ENCODE measurements at places on chromosomes 2 and 18. TPM values are rescaled to one million over a fixed set of nuclear protein-coding genes. Genes with fewer than 3 reads are reported as not detected.

MC5R gene
- total RNA-seq: not detected

CSRNP3 gene
- total RNA-seq: 0.51 TPM

ECEL1 gene
- not detected for total RNA-seq

LIMS2 gene
- 20.1 TPM for total RNA-seq

GALNT13 gene
- total RNA-seq: under 0.01 TPM

GRCh38 chr2:15820927-15821326 is 119.4 kb upstream of the MYCN start:
- no peak for DNase-seq

- no peak for DNase-seq
Observed at GRCh38 chr2:136171223-136171622, 53.3 kb upstream of the CXCR4 start.

GRCh38 chr2:205803500-205803899 is 121.2 kb downstream of the NRP2 start:
- no peak for DNase-seq

DNA sequence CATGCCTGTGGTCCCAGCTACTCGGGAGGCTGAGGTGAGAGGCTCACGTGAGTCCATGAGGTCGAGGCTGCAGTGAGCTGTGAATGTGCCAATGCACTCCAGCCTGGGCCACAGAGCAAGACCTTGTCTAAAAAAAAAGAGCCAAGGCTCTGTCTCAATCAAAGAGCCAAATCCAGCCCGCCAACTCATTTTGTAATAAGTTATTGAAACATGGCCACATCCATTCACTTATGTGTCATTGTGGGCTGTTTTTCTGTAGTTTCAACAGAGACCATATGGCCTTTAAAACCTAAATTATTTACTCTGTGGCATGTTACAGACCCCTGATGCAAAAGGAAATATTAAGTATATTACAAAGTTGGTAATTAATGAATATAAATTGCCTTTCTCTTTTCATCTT is 60.8 kb downstream of the GPR39 start:
- no peak for DNase-seq

DNA sequence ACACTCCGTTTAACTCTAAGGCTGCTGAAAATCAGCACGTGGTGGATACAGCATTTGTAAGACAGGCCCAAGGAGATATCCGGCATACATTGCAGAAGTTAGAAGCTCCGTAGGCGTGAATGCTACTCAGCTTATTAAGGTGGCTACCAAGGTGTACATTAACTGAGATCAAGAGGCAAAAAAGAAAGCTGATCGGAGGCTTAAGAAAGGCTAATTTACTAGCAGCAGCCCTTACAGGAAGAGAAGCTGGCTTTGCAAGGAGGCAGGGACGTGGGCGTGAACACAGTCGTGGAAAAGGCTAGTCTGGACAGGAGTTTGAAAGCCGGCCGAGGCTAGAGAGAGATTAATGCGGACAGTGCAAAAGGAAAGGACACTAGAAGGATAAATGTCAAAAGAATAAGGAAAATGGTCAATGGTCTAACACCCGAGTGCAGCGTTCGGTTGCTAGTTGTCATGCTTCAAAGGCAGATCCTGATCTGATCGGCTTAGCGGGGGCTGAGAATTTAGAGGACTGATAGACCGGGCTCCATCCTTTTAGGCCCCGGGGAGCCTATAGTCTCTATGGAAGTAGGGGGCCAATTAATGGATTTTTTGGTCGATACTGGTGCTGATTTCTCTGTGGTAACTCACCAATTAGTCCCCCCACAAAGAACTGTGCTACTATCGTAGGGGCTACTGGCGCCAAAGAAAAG is 45.6 kb upstream of the SELENOI start:
- peak; percentile 28 for DNase-seq

DNA sequence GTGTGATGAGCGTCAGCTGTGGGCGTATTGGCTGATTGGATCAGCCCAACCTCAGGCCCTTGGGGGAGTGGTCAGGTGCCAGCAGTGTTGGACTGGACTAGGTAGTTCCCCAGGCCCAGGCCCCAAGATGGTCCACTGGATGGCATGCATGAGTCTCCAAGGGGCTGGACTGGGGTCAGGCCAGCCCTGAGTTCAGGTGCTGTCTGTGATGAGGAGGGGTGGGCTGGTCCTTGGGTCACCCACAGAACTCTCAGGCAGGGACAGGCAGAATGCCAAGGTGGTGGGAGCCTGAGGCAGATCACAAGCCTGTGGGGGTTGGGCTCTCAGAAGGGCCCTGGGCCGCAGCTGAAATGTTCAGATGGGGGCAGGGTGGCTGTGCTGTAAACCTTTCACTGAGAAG is 59.5 kb upstream of the THUMPD2 start:
- no peak for DNase-seq

- DNase-seq: no peak
Observed at GRCh38 chr2:232870766-232871371, 805 bp downstream of the SNORC start.

- peak; percentile 37 for DNase-seq
Observed at GRCh38 chr2:159612255-159612901, 4.0 kb downstream of the BAZ2B start.

DNA sequence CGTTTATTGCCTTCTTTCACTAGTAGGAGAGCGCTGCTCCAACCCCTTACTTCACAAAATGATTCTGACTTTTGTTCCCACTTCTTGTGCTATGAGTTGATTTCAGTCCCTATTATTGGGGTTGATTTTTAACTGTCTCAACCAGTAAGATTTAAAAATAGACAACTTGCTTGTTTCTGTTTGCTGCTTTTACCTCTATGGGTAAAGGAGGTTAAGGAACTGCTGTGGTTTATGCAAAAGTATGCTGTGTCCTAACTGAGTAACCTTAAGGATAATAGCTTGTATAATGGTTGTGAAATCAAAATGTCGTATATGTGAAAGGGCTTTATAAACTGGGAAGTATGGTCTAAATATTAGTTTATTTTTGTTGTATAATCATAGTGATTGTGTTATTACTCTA is 22.6 kb downstream of the ALMS1 start:
- DNase-seq: no peak

DNA sequence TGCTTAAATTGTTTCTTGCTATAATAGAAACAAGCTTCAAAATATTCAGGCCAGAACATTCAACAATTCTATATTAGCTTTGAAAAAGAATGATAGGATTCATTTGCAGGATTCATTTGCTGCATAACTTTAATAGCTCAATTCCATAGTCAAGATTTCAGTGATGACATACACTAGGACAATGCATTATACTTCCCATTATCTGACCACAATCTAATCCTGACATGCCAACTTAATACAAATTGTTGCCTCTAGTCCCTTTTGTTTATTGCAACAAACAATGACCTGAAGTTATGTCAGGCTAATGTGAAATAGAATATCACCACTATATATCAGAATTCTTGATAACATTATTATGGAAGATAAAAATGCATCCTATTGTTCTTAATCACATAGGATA is 169.4 kb downstream of the DNAH7 start:
- DNase-seq: no peak

DNA sequence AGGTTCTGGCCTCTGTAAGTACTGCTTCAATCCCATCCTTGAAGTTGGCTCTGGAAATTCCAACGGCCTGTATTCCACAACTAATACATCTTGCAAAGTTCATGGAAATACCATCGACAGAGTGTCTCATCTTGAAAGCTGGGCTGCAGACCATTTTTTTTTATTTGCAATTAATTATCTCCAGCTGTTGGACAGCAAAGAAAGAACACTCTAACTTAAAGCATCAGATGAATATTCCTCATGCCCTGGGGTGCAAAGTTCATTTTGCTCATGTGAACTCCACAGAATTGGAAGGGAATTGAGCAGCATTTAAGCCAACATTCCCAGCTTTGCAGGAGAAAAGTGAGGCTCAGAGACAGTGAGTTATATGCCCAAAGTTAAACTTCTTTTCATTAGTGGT is 96.5 kb upstream of the PIEZO2 start:
- no peak for DNase-seq

GRCh38 chr2:35864141-35864540 is 491.4 kb upstream of the CRIM1 start:
- peak; percentile 23 for DNase-seq

GRCh38 chr2:71756280-71756906 is 303.0 kb downstream of the DYSF start:
- no peak for DNase-seq
